ENCODE measurements at places on chromosomes 4 and X. TPM values are rescaled to one million over a fixed set of nuclear protein-coding genes. Genes with fewer than 3 reads are reported as not detected.
A peak's percentile ranks its signal among the peaks of the same experiment; 100 is the strongest.

DCAF12L1 gene
- 0.29 TPM for total RNA-seq

- no peak for ATAC-seq
Measured at GRCh38 chr4:8832113-8832915, 39.3 kb downstream of the HMX1 start.

GRCh38 chrX:14356401-14356800 lies 172.9 kb upstream of the GLRA2 start:
- ATAC-seq, result peak; percentile 73

LRBA gene
- 20.5 TPM for total RNA-seq

- no peak for ATAC-seq
Measured at GRCh38 chrX:30181353-30181752, 34.0 kb upstream of the MAGEB2 start.

TCP11X2 gene
- not detected for total RNA-seq

- no peak for ATAC-seq
Measured at GRCh38 chrX:64229154-64229553, 1.3 kb downstream of the ASB12 start.

SPOCK3 gene
- 5.4 TPM for total RNA-seq

DNA sequence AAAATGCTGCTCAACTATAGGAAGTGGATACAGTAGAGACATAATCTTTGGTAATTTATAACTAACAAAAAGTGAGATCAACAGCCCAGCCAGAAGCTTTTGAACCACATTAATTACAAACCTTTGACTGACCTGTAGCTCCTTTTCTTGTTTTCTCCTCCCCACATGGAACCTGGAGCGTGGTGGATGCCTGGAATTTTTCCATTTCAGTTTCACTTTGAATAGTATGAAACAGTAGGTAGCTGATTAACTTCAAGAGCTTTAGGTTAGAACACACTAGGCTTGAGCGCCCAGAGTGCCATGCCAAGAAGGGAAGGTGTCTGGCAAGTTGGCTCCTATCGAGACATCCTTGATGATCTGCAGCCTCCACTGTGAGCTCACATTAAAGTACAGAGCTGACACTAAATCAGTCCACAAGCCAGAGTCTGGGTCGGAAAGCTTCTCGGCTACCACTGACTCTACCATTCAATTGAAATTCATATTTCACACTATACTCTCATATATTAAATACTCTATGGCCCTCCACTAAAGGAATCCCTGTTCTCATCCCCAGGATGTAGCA lies 143.4 kb downstream of the GLRA2 start:
- ATAC-seq, result no peak

GAGE13 gene
- total RNA-seq, result not detected

- no peak for ATAC-seq
Measured at GRCh38 chr4:145535202-145535601, 53.5 kb downstream of the SMAD1 start.

DNA sequence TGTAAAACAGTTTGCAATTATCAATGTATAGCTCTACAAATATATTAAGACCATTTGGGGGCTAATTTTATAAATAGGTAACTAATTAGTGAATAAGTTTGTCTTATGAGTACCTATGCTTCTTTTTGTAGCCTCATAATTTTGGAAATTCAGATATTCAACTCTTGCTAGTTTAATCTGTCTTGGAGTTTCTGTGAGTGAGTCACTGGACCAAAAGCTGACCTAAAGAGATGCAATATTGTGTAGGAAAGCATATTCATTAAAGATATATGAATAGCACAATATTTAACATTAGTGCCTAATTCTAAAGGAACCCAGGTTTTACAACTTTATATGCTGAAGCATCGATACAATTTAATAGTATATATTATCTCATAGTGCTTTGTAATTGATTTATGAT lies 161.3 kb upstream of the PCDH18 start:
- ATAC-seq, result no peak

SUPT20HL1 gene
- total RNA-seq, result 0.22 TPM

DNA sequence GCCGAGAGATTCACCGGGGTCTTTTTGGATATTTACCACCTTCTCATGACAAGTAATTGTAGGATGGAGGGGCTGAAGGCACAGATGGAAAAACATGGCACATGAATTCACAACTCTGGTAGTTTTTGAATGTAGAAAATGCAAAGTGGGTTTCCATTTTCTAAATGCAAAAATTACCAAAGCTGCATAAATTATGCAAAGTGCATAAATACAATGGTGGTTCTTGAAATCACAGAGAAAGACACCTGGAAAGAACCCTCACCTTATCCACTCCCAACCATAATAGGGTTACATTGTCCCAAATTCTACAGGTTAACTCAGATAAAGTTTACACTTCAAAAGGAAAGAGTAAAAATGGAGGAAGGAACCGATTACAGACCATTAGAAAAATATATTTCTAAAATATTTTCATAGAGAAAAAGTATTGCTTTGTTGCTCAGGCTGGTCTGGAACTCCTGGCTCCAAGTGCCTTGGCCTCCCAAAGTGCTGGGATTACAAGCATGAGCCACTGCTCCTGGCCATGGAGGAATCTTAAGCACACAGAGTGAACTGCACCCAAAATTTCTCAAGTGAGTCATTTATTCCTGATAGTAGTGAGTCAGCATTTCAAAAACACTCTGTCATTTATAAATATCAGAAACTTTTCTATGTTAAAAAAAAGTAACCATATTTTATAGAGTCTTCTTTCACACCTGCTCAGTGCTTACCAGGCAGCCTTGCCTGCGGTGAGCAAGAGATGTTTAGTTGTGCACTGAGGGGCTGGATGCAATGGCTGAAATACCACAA lies 101.4 kb downstream of the FIP1L1 start:
- peak; percentile 49 for ATAC-seq

DNA sequence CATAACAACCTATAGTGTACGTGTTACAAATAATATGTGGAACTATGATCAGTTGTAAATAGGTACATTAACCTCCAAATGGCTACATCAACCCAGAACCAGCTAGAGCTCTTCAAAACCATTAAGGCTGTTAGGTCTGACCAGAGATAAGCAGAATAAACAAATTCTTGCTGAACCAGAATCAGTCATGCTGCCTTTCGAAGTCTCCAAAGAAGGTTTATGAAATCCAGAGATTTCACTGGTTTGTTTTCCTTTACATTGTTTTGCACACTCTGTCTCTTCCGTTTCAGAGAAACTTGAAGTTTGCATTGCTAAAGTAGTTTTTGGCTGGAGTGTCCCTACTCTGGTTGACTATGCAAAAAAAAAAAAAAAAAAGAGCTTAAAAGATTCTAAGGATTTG lies 177.3 kb upstream of the SLIT2 start:
- ATAC-seq, result no peak

GRCh38 chr4:76535603-76536372 lies 100.8 kb downstream of the SHROOM3 start:
- no peak for ATAC-seq

CYBB gene
- total RNA-seq, result 0.11 TPM

CDX4 gene
- not detected for total RNA-seq

DNA sequence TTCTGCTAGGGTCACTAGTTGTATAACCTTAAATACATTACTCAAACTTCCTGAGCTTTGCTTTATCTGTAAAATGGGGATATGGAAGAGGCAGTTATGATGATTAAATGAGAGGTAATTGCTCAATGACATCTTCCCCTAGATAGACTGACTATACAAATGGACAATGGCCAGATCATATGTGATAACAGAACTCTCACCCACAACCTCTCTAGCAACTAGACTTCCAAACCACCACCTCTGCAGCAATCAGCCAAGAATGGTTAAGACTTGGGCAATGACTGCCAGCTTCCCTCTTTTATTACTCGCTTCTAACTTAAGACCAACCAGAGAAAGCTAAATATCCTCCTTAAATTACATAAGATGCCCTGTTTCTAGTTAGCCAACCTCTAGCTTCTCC lies 2.9 kb upstream of the SEPSECS start:
- ATAC-seq, result no peak

EDA gene
- total RNA-seq, result 0.88 TPM

- ATAC-seq, result no peak
Measured at GRCh38 chr4:176376032-176376614, 56.4 kb downstream of the SPCS3 start.

DNA sequence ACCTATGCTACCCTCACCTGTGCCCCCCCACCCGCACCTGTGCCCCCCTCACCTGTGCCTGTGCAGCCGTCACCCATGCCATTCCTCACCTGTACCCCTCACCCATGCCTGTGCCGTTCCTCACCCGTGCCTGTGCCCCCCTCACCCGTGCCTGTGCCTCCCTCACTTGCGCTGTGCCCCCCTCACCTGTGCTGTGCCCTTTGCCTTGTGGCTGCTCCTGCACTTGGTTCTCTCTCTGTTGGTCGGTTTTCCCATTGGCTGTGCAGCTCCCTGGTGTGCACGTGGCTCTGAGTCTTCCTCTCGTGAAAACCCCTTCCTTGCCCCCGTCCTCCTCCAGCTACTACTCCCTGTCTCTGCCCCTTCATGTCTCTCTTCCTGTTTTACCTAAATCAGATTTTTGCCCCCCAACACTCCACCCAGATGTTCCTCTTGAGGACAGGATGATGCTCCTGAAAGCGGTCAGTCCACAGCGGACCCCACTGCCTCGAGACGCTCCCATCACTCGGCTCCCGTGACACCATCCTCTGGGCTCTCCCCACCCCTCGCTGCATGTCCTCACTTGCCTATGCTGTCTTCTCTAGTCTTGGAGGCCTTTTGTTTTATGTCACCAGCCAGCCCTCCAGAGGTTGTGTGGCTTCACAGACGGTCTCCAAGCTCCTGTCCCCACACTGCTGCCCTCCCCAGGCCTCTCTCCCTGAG lies 6.8 kb downstream of the MAEA start:
- ATAC-seq, result no peak

DNA sequence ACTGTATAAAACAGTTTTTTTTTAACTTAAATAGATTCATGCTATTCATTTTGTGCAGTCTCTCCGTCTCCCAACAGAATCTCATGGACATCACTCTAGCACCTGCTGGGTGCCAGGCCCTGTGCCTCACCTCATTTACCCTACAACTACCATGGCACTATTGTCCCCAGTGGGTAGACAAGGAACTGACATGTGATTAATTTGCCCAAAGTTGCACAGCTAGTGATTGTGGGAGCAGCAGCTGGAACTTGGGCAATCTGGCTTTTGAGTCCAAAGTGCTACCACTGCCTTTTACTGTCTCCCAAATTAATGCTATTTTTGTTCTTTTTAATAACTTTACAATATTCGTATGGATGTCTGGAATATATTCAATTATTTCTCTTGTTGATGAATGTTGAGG lies 11.2 kb upstream of the PGRMC2 start:
- ATAC-seq, result no peak

WDFY3 gene
- total RNA-seq, result 128 TPM

DNA sequence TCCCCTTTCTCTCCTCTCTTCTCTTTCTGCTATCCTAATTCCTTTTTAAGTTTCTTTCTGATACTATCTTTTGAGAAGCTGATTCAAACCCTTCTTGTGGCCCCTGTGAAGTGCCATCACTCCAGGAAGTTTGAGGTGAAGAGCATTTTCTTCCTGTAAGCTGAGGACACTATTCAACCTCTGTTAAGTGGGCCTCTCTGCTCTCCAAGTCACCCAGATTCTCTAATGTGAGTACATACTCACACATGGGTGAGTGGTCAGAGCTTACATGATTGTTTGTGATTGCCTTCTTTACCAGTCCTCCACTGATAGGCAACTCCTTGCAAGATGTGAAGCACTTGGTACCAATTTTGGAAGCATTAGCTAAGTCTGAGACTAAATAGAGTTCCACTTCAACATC lies 18.4 kb upstream of the SMIM10L2A start:
- no peak for ATAC-seq

DNA sequence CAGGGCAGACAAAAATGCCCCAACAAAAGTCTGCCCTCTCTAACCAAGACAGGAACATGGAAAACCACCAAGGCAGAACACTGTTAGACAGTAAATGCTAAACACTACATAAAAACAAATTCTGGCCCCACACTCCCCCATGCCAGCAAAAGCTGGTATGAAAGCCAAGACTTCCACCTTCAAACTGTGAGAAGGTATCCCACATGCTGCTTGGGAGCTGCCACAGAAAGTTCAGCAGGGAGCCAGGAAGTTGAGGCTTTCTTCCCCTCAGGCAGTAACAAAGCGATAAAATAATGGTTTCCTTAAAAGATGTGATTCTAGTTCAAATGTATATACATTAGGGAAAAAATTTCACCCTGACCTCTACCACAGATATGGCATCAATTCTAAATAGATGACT lies 770.4 kb upstream of the NDST4 start:
- no peak for ATAC-seq

HSFX1 gene
- 0.72 TPM for total RNA-seq

DNA sequence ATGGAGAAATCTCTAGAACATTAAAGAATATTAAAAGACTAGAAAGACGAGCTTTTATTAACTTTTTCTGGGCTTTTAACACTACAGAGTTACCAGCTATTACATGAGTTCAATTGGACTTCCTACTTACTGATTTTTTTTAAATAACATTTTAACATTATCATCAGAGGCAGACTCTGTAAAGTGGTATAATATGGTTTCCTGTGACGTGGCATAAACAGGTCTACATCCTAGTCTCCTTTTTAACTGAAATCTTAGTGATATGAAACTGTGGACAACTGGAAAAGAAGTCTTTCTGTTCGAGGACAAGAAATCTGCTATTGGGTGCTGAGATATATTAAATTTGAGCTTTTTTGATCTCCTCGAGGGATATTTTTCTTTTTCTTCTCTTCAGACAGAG lies 48.7 kb upstream of the ABCG2 start:
- ATAC-seq, result no peak

CLDN34 gene
- total RNA-seq, result not detected

BMP3 gene
- 0.50 TPM for total RNA-seq

- no peak for ATAC-seq
Measured at GRCh38 chrX:630007-630611, 482 bp upstream of the SHOX start.

DRP2 gene
- 0.45 TPM for total RNA-seq

GRCh38 chr4:15253349-15253748 lies 174.5 kb upstream of the C1QTNF7 start:
- ATAC-seq, result no peak

TCEANC gene
- total RNA-seq, result 2.7 TPM

RS1 gene
- 0.21 TPM for total RNA-seq

GRCh38 chrX:132918523-132918922 lies 39.9 kb downstream of the HS6ST2 start:
- no peak for ATAC-seq

DNA sequence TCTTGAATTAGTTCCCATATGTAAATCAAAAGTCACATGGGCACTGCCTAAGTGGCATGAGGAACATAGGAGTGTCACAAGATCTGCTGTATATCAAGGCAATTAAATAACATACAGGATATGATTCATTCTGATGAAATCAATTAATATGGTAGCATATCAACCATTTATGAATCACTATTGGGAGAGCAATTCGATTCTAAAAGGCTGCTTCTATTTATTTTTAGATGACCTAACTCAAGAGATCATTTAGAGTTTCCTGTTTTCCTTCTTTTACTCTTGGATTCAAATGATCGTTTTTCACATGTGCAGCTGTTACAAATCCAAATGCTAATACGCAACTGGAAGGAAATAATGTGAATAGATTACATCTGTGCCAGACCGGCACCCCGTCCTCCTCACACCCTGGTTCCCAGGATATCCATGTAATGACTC lies 81.9 kb downstream of the HCCS start:
- no peak for ATAC-seq

GAK gene
- 38.8 TPM for total RNA-seq

Measured in motor neuron (in vitro differentiated cells).